Activated naive CD4-positive, alpha-beta T cell treated with Interleukin-2 at 50 U/mL for 16 hours (primary cell): ENCODE measurements at places on chromosomes 1 and 21.

- no peak for DNase-seq
Measured at GRCh38 chr21:14595449-14595848, 49.3 kb upstream of the SAMSN1 start.

- DNase-seq = no peak
Measured at GRCh38 chr1:234089396-234089795, 184.9 kb downstream of the SLC35F3 start.

GRCh38 chr21:18253221-18253620 lies 8.6 kb downstream of the CHODL start:
- DNase-seq = no peak

DNA sequence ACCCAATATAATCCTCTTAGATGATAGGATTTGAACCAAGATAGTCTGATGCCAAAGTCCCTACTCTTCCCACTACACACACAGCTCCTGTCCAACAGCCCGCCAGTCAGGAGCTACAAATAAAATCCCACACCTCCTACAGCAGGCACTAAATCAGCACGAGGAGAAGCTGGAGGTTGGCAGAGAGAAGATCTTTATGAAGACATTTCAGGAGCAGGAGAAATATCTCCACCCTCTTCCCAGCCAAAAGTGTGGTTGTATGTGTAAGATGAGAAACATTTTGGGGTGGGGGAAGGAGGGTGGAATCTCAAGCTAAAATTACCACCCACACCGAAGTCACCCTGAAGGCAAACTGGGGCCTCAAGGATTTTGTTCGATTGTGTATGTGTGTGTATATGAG lies 54.5 kb downstream of the PLXNA2 start:
- no peak for DNase-seq

DNA sequence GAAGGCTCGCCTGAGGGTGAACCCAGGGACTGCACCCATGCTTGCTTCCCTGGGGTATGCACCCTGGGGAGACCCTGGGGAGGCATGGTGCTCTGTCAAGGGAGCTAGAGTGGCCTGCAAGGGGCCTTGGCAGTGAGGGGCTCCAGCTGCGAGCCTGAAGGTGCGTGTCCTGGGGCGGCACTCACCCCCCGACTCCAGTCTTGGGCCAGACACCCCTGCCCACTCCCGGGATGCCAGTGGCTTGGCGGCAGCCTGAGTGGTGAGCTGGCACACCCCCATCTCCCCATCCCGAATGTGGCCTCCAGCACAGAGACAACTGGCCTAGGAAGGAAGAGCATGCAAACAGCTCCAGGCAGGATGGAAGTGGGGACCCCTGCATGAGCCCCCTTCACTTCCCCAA lies 2.6 kb downstream of the SUMO3 start:
- no peak for DNase-seq

GRCh38 chr21:28624626-28625025 lies 368.1 kb downstream of the LTN1 start:
- no peak for DNase-seq

GRCh38 chr1:159921700-159922504 lies 3.4 kb downstream of the TAGLN2 start:
- DNase-seq = peak; percentile 23

GRCh38 chr1:211281320-211282022 lies 22.3 kb downstream of the RCOR3 start:
- no peak for DNase-seq

DNA sequence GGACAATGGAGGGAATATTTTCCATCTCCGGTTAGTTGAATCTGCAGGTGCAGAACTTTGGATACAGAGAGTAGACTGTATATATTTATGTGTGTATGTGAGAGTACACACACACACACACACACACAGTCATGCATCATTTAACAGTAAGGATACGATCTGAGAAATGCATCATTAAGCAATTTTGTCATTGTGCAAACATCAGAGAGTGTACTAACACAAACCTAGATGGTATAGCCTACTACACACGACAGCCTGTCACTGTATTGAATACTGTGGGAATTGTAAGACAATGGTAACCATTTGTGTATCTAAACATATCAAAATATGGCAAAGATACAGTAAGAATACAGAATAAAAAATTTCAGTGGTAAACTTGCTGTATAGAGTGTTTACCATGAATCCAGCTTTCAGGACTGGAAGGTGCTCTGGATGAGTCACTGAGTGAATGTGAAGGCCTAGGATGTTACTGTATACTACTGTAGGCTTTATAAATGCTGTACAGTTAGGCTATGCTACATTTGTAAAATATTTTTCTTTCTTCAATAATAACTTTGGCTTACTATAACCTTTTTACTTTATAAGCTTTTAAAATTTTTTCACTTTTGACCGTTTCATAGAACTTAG lies 138.5 kb downstream of the ZZZ3 start:
- no peak for DNase-seq

- no peak for DNase-seq
Measured at GRCh38 chr1:114156538-114157274, 3.0 kb upstream of the SYT6 start.

GRCh38 chr1:158800526-158800925 lies 19.5 kb upstream of the OR6N2 start:
- DNase-seq = no peak
